Frontal cortex (tissue), 4 donors: ENCODE measurements at places on chromosomes 4 and X.
A peak's percentile ranks its signal among the peaks of the same experiment; 100 is the strongest.

DNA sequence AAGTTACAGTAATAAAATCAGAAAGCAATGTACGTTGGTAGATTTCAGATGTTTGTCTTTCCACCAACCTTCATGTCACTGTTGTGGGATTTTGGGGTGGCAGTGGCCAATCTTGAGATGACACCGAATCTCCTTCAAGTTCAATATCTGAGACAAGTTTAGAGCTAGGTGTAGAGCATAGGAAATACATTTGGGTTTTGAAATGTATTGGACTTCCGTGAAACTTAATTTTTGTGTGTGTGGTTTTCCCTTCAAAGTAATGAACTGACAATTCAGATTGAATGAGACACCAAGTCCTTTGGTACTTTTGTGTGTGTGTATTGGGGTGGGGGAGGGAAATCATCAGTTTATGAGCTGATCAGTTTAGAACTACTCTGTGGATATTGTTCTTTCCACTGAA, 1.8 kb downstream of the WDR44 start:
- no peak for DNase-seq

- no peak for DNase-seq
Measured at GRCh38 chrX:12972878-12973560, 1.9 kb upstream of the TMSB4X start.

GRCh38 chr4:14752341-14753046, 249.8 kb upstream of the CPEB2 start:
- no peak for DNase-seq

DNA sequence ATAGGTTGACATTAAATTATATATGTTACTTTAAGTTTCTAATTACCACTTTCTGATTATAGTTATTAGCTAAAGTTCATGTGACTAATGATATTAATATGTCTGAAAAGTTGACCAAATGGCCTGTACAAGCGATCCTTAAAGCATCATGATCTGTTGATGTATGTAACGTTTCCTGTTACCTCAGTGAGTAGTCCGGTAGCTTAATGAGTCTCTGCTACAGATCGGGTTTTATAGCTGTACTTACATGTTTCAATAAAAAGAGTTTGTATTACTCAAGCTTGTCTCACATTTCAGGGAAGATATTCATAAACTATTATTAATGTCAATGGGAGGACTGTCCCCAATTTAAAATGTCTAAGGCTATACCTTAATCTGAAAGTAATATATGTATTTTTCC, 246.3 kb downstream of the PPP3CA start:
- no peak for DNase-seq

- no peak for DNase-seq
Measured at GRCh38 chr4:170110285-170110672, 20.5 kb upstream of the AADAT start.

- DNase-seq: peak; percentile 19
Measured at GRCh38 chrX:39519030-39519488, 578.7 kb downstream of the BCOR start.

GRCh38 chrX:110665223-110666002, 130.2 kb downstream of the CHRDL1 start:
- no peak for DNase-seq

DNA sequence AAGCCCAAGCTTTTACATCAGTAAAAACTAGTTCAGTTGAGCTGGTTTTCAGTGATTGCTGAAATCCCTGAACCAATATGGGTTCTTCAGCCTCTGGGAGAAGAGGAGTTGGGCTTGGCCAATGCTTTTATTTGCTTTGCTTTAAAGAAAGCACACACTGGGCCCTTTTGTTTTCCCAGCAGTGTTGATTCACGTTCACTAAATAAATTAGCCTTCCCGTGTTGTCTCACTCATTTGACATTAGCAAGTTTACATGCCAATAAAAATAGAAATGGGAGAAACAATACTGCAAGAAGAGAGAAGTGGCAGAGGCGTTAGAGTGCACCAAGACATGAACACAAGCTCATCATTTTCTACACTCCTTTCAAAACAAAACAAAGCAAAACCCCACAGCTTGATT, 136.2 kb downstream of the SHROOM3 start:
- DNase-seq: no peak

- DNase-seq: no peak
Measured at GRCh38 chrX:41131766-41132165, 46.5 kb downstream of the USP9X start.

- DNase-seq: peak; percentile 85
Measured at GRCh38 chrX:54808605-54809483, 1.3 kb downstream of the MAGED2 start.

DNA sequence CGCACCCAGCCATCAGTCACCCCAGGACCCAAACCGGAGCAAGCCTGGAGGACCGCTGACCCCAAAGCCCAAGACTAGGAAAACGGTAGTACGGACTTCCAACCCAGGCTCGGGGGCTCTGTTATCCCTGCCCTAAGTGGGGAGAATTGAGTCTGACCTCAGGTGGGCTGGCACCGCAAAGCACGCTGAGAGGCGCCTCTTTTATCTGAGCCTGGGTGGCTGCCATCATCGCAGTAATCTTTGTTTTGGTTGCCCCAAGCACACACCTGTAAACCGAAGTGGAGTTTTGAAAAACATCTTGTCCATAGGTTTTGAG, 894 bp upstream of the SH3RF1 start:
- DNase-seq: no peak

GRCh38 chr4:48018112-48018511, 1.5 kb downstream of the NIPAL1 start:
- DNase-seq: no peak

DNA sequence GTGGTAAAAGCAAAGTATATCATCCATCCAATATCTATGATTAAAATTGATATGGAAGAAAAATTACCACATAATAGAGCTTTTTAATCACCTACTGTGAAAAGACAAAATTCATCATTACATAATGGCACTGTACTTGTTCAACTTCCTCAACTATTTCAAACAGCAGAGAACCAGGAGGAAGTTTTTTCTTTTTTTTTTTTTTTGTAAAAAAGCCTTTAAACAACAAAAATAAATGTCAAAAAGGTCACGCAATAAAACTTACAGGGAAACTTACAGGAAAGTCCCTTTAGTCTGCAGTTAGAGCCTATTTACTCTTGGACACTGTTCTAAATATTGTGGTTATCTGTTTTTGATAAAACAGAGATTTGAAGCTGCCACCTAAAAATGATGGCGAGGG, 4.8 kb downstream of the PDGFC start:
- no peak for DNase-seq

DNA sequence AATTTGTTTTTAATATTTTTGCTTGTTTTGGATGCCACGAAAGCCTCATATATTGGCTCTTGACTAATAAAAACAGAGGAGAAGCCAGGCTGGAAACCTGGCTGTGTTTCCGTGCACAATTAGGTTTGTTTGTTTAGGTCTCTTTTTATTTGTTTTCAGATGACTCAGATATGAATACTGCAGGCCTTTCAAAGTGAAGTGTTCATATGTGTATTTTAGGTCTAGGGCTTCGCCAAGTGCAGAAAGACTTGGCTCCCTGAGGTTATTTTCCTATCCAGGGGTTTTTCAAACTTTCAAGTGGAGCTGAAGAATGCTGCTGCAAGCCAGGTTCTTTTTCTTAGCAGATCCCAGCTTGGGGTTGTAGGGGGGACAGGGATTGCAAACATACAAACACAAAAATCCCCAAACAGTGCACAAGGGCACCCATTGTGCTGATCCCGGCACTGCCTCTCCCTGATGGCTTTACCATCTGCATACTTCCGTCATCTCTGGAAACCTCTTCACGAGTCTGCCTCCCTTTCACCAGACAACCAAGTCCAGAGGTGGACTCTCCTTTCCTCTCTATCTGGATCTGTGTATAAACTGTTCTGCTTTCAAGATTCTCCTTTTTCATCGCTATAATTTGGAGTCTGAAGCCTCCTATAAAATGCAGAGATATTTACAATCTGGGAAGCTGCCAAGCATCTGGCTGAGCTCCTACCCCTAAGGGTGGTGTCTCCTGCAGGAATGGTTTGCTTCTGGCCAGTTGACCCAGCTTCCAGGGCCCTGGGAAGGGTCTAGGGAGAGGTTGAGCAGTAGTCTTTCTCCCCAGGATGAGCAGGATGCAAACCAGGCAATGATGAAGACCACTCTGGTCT, 108.6 kb downstream of the SMIM20 start:
- DNase-seq: no peak

GRCh38 chr4:75025431-75025830, 92.5 kb downstream of the PARM1 start:
- no peak for DNase-seq

DNA sequence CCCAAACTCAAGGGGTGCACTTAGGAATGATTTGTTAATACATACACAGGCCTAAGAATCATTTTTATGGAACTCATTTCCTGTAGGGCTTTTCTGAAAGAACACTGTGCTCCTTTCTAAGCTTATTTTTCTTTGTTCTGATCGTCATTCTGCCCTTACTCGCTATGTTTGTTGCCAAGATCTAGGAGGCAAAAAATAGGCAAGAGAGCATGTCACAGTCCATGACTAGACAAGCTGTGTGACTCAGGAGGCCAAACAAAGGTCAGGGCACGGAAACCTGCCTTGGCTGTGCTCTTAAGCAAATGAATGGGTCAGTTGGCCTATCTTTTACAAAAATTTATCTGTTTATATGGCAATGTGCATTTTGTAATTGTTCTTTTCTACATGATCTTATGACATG, 42.5 kb upstream of the C1GALT1C1 start:
- no peak for DNase-seq

DNA sequence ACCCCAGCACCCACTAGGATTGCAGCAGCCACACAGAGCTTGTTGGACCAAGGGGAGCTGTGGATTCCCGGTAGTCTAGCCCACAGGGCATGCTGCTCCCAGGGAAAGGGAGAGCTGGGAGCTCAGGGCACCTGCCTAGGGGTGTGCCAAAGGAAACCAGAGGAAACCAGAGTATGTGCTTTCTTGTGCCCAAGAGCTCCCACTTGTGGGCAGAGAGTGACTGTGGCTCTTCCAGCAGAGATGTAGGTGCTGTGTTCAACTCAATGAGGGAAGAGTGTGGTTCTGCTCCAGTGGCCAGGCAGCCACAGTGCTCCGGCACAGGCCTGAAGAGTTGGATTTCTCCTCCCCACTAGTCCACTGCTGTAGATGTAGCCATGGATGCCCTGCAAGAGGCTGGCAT, 1050.0 kb upstream of the INTU start:
- no peak for DNase-seq

GRCh38 chr4:14452001-14452400, 550.3 kb upstream of the CPEB2 start:
- no peak for DNase-seq

DNA sequence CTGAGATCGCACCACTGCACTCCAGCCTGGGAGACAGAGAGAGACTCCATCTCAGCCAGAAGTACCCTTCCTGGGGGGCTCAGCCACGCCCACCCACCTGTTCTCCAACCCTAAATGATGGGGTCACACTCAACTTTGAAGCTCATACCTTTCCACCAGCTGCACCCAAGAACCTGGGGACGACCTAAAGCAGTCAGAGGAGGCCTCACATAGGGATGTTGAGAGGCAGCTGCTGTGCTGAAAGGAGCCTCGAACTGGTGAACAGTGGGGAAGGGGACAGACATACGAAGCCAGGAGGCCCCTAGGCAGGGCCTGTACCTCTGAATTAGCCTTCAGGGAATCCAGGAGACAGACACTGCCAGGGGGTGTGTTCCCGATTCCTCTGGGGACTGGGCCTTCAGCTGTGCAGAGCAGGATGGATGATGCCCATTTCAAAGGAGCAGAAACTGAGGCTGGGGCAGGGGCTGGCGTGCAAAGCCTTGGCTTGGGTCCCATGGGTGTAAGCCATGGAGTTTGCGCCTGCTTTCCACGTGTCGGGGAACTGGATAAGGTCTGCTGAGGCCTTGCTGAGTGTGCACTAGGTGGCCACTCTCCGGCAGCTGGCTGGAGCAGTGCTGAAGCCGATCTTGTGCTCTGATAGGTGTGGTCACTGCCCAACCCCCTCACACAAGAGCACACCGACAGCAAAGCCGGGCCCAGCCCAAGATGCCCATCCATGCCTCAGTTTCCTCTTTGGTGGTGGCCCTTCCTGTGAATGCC, 130.8 kb downstream of the CPZ start:
- no peak for DNase-seq

DNA sequence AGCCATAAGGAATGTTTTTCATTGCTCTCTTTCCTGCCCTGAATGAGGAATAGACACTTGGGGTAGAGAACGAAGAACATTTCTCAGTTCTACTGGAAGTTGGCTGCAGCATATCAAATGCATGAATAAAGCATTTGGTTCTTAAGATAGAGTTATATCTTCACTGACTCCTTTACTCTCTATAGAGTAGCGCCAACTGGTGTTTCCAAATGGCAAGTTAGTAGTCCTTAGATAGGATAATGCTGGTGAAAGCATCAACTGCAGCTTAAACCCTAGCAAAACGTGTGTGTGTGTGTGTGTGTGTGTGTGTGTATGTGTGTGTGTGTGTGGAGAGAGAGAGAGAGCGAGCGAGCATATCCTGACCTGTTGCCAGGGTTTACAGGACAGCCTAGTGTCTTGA, 62.2 kb upstream of the FRMPD4 start:
- no peak for DNase-seq

DNA sequence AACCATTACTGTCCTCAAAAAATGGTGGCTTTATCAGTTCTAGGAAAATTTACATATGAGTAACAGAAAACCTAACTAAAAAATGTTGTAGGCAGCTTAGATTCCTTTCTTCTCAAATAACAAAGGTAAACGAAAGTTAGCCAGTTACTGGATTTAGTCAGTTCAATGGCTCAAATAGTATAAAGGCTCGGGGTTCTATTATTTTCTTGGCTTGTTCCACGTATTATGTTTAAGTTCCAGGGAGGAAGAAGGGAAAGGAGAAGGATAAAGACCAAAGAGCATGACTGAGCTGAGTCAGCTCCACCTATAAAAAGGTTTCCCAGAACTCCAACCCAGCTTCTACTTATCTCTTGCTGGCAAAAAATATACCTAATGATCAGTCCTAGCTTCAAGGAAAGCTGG, 41.0 kb upstream of the MAB21L2 start:
- DNase-seq: no peak

DNA sequence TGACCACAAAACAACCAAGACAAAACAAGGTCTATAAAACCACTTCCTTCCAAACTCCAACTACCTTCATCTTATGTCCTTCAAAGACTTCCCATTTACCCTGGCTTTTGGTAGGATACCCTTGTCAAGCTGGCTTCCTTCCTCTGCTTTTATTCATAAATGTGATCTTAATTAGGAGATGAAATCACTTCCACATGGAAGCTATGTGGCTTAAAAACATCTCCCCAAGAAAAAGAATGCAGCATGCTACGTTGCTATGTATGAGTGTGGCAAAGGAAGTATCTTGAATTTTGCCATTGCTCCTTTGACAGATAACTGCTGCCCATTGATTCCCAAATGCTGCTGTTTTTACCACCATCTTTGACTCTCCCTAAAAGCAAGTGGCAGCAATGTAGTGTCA, 46.4 kb upstream of the VEGFD start:
- DNase-seq: no peak

DNA sequence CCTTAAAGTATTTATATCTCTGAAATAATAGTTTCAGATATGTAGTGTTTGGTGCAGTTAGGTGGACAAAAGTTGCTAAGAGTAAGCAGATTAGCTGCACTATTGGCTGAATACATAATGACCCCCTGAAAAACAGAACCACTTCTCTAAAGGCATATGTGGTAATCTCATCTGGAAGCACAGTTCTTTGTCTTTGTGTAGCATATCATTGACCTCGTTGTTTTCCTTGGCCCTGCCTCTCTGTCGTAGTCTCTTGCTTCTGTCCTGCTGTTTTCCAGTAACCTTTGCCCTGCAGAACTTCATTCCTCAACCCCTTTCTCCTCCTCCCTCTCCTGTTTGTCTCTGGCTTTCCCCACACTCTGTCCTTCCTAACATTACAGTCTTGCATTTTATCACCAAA, 41.4 kb downstream of the JADE3 start:
- no peak for DNase-seq

- no peak for DNase-seq
Measured at GRCh38 chr4:95949808-95950207, 109.9 kb downstream of the PDHA2 start.

- no peak for DNase-seq
Measured at GRCh38 chrX:20173856-20174255, 32.2 kb upstream of the EIF1AX start.
